ENCODE measurements at places on chromosomes 1 and 21.

DNA sequence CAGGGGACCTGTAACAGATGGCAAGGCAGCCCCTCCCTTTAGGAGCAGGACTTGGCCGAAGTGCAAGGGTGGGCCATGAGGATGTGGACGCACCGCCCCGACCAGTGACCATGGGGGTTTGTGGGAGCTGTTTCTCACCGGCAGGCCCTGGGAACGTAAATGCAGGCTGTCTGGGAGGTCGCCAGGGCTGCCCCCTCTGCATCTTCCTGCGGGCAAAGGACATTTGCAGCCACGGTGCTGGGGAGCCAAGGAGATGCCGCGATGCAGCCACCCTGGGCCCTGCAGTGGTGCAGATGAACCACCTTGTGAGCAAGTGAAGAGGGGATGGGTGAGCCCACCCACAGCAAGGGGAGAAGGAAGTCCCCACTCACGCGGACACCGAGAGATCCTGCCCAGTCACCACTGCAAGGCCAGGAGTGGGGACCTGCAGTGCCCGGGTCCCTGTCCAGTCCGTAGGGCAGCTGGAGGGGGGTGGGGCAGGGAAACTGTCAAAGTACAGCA, 121.1 kb downstream of the SIK1 start:
- no peak for DNase-seq

GRCh38 chr1:86913896-86914600, at the start of gene SELENOF:
SELENOF (minus strand) TSS chr1:86914126; CDS start chr1:86914111, 15 bp downstream.
- DNase-seq: peak; percentile 100

DNA sequence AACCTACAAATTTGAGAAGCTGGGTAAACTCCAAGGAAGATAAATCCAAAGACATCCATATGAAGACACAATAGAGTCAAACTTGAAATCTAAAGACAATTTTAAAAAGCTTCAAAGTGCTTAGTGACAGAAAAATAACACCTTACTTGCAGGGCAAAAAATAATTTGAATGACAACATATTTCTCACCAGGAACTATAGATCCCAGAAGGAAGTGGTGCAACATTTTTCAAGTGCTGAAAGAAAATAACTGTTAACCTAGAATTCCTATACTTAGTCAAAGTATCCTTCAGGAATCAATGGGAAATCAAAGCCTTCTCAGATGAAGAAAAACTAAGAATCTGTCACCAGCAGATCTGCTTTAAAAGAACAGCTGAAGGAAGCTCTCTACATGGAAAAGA, 184.4 kb downstream of the HLX start:
- no peak for DNase-seq

DNA sequence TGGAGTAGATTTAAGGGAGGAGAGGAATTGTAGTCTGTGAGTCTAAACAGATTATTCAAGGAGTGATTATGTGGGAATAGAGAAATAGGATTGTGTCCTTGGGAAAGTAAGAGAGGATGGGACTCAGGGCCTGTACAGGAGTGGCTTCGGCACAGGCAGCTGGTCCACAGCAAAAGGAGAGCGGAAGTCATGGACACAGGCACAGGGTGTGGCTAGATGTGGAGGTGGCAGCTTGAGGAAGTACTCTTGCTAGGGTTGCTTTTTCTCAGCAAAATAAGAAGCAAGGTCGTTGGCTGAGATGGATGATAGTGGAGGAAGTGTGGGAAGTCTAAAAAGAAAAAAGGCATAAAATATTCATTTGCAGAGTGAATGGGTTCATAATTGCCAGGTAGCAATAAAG, 18.5 kb upstream of the ZNF648 start:
- DNase-seq: peak; percentile 37

- DNase-seq: no peak
Measured at GRCh38 chr1:210730023-210730422, 401.3 kb downstream of the HHAT start.

- no peak for DNase-seq
Measured at GRCh38 chr21:36246080-36246631, 73.8 kb upstream of the MORC3 start.

DNA sequence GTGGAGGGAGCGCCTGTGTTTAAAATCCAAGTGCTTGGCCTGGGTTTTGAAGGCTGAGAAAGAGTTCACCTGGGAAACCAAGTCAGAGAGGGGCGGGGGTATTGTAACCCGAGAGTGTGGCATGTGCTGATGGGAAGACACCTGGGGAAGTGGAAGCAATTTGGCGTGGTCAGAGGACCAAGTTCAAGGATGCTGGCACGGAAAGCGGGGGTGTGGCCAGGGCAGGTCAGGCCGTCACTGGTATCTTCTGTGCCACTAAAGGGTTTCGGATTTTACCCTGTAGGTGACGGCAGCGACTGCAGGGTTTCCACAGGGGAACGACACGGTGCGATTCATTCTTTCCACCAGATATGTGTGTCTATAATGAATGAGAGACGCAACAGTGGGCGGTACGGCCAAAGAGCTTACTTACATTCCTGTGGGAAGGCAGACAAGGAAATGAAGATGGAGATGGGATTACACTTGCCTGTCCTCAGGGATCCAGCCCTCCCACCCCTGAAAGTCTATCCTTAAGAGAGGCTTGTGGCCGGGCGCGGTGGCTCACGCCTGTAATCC, 31.3 kb downstream of the CA6 start:
- no peak for DNase-seq

- no peak for DNase-seq
Measured at GRCh38 chr1:203929741-203930309, 68.4 kb downstream of the SNRPE start.

- no peak for DNase-seq
Measured at GRCh38 chr1:34500451-34500850, 254.4 kb upstream of the GJB5 start.

DNA sequence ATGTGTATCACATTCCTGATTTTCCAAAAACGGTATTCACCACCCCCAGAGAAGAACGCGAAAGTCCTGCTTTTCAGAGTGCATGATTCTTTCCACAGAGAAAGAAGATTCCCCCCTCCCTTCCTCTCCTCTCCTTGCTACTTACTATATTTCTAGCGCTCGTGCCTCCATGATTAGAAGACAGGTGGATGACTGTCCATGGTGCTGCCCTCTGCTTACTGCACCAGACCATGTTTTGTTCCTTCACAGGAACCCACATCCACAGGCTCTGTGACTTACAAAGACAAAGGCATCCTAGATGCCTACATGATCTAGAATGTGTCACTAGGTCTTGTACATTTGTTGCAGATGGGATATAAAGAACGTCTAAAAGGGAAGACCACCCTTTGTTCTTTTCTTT, 49.1 kb upstream of the ZNF648 start:
- DNase-seq: no peak

DNA sequence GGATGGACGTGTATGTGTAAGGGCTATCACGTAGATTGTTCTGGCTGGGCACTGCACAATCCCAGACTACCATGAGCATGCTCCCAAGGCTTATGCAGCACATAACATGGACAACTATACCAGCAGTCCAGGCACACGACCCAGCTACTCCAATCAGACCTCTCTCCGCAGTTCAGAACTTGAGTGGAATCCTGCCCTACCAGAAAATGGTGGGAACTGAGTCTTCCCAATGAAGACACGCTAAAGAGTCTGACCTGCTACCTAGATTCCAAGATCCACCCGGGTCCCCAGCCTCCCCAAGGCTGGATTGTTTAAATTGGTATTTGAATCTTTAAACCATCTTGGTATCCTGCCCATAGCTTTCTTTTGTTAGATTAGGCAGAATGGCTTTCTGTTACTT, 251.3 kb upstream of the KAZN start:
- no peak for DNase-seq

DNA sequence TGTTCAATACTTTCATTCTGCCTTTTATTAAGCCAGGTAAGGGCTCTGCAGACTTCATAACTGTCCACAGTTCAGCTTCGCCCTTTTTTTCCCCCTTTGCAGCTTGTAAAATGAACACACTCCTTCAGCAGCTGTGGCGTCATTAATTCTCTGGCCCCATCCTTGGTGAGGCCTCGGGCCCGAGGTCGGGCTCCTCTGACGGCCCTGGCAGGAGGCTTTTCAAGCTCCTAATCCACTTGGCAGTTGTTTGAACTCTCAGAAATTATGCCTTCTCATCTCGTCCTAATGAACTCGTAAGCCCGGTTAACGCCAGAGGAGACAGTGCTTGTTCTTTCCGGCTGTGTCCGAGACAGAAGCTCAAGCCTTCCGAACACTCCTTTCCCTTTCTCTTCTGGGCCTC, 18.1 kb upstream of the EPHA8 start:
- peak; percentile 84 for DNase-seq

GRCh38 chr1:215160351-215160750, 77.8 kb downstream of the KCNK2 start:
- DNase-seq: no peak

GRCh38 chr1:231177226-231177625, 15.4 kb downstream of the TRIM67 start:
- DNase-seq: no peak

DNA sequence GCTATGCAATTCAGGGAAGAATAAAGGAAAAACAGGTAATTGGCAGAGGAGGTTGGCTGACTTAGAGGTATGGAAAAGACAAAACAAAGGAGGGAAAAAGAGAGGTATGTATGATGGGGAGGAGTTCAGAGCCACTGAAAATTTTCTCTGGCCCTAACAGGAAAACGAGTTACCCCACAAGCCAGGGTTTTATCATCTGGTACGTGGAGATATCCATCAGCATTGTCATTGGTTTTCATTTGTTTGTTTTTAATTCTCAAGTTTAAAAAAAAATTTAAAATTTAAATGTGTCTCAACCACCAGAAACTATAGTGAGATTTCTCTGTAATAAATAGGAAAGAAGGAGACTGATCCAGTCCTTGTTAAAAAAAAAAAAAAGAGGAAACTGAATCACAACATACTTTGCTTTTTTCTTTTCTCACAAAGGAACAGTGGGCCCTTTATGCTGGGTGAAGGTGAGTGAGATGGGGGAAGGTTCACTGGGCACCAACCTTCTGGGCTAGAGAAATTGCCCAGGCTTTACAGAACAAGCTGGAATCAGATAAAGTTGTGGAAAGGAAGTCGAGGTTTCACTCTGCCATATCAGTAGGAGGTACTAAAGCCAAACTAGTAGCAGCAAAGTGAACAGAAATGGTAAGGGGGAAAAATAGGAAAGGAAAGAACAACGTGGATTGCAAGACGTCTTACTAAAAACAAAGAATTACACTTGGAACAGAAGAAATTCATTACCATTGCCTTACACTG, 2.7 kb downstream of the IFNAR2 start:
- no peak for DNase-seq

DNA sequence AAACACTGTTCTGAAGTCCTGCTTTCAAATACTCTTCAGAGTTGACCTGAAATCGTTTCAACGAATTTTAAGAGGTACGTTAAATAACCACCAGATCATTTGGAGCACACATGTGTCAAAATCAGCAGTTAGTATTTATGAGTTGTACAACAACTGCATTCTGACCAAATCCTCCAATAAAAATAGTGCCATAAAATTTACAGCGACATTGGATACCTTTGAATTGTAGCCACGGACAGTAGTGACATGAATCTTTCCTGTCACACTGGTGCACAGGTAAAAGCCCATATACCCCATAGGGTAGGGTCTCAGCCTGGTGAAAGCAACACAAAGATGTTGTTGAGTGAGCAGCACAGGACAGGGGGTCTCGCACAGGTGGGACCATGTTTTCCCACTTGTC, 121.5 kb downstream of the CLIC6 start:
- no peak for DNase-seq

- DNase-seq: no peak
Measured at GRCh38 chr1:223256034-223256433, 107.9 kb downstream of the SUSD4 start.

DNA sequence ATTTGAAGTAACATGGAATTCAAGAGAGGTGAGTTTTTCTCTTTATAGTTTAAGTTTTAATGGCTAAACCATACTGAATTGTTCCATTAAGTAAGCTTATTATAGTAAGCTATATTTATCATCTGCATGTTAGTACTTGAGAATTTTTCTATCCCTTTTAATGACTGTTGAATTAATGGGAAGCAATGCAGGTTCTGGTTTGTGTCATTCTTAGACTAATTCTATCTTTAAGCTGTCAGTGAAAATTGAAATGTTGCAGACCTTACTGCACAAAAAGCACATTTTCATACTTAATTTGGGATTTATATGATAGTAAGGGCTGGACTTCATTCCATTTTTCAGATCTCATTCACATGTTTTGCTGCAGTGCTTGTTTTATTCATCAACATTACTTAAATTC, 25.9 kb downstream of the SRSF11 start:
- no peak for DNase-seq

DNA sequence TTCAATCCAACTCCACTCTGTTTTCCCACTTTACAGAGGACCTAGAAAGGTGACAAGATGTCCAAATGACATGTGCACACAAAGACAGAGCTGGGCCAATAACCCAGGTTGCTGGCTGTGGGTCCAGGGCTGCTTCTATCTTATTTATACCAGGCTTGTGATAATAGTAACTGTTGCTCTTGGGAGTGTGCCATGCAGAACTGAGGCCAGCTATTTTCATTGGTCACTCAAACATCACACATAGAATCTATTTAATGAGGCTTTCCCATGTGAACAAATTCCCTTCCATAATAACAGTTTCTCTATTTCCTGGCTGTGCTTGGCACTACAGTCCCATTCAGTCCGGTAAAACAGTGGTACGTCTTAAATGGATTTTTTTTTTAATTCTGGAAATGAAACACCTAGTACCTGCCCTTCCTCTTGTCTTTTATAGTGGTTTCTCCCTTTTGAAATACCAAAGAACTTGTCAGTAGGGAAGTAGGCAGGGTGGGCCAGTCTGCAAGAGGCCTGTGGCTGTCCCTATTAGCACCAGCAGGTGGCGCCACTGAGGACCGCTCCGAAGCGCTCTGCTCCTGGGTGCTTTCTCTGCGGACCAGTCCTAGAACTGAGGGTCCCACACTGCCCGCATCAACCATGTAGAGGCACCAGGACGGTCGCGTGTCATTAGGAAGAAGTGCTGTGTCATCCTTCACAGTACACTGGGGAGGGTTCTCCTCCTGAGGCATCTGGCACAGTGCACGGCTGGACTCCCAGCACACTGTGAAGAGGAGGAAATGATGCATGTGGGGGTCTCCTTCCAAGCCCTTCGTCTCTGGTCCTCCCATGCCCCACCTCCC, 52.1 kb downstream of the GPR161 start:
- DNase-seq: peak; percentile 72

- DNase-seq: no peak
Measured at GRCh38 chr1:77347646-77348045, 65.8 kb downstream of the AK5 start.

- DNase-seq: no peak
Measured at GRCh38 chr1:50268049-50268448, 155.2 kb downstream of the DMRTA2 start.

GRCh38 chr1:92975551-92976232, 14.4 kb upstream of the DIPK1A start:
- DNase-seq: no peak

DNA sequence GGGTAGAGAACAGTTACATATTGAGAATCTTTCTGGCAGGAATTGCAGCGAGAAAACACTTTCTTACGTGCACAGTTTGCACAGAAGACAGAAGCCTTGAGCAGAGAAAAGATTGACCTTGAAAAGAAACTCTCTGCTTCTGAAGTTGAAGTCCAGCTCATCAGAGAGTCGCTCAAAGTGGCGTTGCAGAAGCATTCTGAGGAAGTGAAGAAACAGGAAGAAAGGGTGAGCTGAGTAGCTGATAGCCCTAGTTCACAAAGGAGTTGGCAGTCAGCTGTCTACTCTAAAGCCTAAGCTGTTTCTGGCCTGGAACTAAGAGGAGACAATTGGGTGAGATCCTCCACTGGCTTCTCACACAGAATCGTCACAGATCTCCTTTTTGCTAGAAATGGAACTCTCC, 20.3 kb upstream of the SH3BGRL3 start:
- DNase-seq: no peak

GRCh38 chr21:35390013-35390776, 341.1 kb upstream of the RUNX1 start:
- DNase-seq: no peak

GRCh38 chr1:112939810-112940209, 16.2 kb downstream of the SLC16A1 start:
- DNase-seq: no peak

GRCh38 chr1:109641078-109641740, 14.7 kb upstream of the GSTM4 start:
- DNase-seq: no peak

All from NCI-H82 (cell line).